ENCODE measurements at places on chromosomes 1 and 21.
A peak's percentile ranks its signal among the peaks of the same experiment; 100 is the strongest.

GRCh38 chr1:66929146-66929688 is 4.4 kb downstream of the MIER1 start:
- peak; percentile 73 for DNase-seq

GRCh38 chr1:243244432-243244841 is 10.6 kb downstream of the CEP170 start:
- DNase-seq, result peak; percentile 65

DNA sequence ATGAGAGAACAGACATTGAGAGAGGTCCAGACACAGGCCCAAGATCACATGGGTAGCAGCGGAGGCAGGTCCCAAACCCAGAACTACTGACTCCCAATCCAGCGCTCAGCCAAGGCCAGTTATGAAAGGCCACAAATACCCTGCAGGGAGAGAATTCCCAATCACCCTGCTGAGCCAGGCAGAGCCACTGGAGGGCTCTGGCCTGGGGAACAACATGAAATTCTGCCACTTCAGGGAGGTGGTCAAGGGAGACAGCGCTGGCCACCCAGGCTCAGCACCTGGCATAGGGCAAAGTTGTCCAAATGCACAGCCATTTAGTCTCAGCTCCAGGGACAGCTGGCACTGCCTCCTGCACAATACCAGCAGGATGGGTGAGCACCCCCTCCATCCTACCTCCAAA is 27.5 kb downstream of the SLC9A1 start:
- no peak for DNase-seq

DNA sequence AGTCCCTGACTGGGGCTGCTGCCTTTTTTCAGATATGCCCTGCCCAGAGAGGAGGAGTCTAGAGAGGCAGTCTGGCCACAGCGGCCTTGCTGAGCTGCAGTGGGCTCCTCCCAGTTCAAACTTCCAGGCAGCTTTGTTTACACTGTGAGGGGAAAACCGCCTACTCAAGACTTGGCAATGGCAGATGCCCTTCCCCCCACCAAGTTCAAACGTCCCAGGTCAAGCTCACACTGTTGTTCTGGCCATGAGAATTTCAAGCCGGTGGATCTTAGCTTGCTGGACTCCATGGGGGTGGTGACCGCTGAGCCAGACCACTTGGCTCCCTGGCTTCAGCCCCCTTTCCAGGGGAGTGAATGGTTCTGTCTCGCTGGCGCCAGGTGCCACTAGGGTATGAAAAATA is 18.3 kb upstream of the C1orf53 start:
- DNase-seq, result no peak

DNA sequence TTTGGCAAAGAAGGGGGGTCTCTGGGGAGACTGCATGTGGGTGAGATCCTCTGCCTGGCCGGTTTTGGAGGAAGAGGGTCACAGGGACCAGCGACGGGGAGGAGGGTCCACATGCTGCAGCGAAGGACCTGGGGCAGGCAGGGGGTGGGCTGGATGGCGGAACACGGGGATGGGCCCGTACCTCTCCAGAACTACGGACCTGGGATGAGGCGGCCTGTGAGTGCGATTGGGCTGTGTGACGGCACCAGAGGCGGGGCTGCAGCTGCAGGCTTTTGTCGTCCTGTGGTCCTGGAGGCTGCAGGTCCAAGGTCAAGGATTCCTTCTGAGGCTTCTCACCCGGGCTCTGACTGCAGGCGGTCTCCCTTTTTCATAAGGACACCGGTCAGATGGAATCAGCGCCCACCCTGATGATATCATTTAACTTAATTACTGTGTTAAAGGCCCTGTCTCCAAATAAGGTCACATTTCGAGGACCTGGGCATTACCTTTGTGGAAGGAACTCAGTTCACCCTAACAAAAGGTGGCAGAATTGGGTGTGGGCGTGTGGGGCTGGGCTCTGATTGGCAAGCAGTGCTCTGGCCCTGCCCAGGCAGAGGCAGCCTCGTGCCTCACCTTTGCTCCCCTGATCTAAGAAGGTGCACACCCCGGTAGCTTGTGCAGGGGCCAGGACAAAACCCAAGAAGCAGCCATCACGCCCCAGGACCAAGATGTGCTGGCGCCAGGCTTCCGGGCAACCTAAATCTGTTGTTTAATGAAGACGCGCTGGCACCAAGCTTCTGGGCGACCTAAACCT is 60.0 kb upstream of the TRAPPC10 start:
- DNase-seq, result no peak

DNA sequence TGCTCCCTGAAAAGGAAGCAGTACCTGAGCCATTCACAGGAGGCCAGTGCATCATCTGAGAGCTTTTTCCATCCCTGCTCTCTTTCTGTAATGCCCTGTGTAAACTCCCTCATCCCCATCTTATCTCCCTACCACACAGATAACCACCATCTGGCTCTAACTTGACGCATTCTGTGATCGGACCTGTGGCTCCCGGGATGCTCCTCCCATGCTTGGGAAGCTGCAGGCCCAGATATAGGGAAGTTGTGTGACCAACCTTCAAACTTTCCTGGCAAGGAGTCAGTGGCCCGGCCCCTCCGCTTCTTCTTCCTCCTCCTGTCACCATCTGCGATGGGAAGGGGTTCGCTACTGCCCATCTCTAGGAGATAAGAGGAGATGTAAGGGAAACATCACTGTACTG is 21.1 kb downstream of the MKNK1 start:
- peak; percentile 33 for DNase-seq

Data from suppressor macrophage treated with lipopolysaccharide for 4 hours (primary cell).